ENCODE measurements at places on chromosomes 1 and 21.

GRCh38 chr1:26666855-26667254, 29.0 kb upstream of the ARID1A start:
- no peak for DNase-seq

DNA sequence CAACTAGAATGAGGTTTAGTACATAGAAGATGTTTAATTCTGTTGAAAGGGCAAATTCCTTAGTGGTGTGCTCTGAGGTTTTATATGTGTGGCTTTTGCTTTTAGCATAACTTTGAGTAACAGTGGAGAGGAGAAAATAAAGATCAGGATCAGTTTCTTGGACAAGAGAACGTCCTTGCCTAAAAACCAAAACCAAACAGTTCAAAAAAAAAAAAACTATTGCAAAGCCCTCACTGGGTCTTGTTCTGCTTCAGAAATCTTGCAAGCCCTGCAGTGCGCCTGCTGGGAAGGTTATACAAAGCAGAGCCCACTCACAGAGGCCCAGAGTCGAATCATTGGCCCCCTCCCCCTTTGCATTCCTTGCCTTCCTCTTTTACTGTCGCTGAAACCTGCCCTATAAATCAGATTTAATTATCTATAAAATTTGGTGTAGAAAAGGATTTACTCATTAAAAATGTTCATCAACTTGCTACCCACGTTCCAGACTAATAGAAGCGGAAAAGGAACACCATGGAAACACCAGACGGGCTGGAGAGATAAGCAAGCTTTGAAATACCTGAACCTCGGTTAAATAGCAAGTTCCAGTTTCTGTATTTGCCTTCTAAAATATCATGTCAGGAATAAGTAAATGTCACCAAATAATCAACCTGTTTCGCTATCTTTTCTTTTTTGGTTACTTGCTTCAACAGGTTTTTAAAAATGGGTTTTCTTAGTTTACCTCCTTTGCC, 201.6 kb upstream of the PTBP2 start:
- no peak for DNase-seq

GRCh38 chr1:227622739-227623475, 59.6 kb downstream of the ZNF678 start:
- DNase-seq: no peak

DNA sequence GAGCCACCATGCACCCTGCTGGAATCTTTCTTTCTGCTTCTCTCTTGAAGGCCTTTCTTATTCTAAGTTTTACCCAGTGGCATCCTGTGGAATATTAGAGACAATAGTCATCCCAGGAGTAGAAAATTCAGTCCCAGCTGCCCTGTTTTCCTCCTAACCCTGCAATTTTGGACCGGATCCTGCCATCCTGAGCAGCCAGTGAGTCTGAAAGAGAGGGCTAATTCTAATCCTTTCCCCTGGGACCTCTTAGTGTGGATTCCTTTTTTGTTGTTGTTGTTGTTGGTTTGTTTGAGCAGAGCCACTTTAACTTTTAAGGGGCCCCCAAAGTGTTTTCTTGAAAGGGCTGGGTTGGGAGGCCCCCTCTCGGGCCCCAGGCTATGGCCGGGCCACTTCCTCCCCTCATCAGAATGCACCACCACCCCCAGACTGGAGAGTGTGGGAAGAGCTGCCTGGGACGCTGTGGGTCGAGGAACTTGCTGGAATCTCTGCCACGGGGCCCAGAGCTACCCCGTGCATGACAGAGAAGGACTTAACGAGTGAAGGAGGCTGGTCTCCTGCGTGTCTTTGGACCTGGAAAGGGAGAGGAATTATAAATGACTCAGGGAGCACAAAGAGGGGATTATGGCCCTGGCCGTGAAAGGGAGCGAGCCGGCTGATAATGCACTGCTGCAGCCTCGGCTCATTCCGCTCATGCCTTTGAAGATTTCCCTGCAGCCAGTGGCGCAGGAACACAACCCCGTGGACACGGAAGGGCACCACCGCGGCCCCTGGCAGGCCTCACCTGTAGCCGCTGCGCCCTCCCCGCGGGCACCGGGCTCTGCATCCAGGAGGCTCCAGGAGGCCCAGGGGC, 81.0 kb upstream of the AKT3 start:
- DNase-seq: no peak

DNA sequence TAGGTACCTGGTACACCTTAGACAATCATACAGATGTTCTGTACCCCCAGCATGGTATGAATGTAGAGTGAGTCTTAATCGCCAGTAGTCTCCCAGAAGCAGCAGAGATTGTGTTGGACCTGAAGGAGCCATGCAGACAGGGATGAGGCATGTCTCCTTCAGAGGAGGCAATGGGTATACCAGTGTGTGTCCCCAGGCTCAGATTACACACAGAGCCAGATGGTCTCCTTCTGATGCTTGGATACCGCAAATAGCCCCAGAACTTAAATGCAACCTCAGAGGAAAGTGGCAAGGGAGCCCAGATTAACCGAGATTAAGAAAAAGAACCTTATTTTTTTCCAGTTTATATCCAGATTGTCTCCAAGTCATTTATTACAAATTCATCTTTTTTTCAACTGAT, 96.8 kb upstream of the C21orf91 start:
- no peak for DNase-seq

DNA sequence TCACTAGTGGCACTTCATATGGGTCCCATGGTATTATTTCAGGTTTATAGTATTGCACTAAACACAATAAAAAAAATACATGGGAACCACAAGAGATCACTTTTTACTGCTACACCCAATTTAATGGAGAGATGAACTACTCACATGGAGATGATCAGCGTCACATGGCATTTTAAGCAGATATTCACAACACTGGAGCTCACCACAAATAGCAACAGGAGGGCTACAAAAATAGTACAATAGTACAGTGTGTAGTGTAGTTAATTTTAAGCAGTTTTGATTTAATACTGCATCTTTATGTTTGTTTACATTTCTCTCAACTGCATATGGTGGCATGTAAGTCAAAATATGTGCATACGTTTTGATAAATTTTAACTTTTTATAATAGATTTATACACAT, 31.0 kb downstream of the SNX7 start:
- no peak for DNase-seq

GRCh38 chr1:179187043-179187442, 42.4 kb downstream of the ABL2 start:
- DNase-seq: no peak

GRCh38 chr1:197567442-197567841, 207.8 kb downstream of the DENND1B start:
- no peak for DNase-seq

- DNase-seq: no peak
Measured at GRCh38 chr1:221945669-221946068, 203.8 kb upstream of the DUSP10 start.

DNA sequence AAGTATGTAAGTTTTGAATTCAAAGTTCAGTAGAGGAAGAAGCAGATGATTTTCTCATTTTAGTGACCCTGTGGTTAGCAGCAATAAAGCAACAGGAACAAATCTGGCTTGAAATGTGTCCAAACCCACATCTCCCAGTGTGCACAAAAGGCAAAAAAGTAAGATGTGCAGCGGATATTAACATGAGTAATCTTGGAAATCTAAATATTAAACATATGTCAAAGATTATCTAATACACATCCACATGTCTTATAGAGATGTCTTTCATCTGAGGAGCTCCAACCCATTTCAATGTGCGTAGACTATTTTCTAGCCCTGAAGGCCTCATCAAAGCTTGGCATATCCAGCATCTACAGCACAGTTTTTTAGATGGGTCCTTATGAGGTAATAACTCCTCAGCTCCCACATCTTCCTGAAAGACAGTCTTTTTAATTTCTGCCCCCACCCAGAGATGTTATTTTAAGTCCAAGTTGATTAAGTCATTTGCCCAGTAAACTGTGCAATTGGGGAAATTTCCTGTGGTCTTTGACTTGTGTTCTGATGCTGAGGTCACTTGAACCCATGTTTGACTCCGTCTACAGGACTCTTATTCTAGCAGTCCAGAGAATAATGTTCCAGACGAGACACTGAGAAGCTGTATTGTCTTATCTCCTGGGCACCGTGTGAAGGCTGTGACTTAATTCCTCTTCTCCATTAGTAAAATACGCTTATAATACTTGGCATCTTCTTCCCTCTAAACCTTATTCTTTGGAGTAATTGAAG, 73.7 kb downstream of the LMO4 start:
- no peak for DNase-seq

GRCh38 chr1:94688646-94689045, 131.5 kb upstream of the SLC44A3 start:
- DNase-seq: no peak

GRCh38 chr1:208029381-208030287, 118.7 kb upstream of the CD34 start:
- DNase-seq: peak; percentile 53

DNA sequence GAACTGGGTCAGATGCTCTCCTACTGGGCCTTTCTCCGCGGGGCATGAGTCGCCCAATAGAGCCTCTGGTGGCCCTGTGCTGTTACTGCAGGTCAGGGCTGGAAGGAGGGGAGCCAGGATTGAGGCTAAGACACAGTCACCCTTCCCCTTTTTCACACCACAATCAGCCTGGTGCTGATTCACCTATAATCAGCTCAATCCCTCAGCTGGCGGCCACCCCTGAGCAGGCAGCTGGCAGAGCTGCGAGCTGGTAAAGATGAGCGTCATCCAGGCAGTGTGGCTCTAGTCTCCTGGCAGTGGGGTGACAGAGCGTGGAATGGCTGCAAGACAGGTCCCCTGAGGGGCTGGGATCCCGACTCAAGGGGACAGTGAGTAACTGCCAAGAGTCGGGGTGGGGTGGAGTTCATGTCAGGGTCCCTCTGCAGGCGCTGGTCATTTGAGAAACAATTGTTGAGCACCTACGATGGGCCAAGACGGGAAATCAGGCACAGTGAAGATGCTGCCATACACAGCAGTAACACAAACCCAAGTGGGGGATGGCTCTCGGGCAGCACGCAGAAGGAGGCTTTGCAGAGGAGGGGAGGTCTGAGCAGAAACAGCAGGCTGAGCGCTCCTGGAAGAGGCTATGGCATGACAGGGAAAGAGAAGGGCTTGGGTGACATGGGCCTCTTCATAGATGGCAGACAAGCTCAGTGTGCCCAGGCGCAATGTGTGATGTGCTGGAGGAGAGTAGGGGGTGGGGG, 21.8 kb downstream of the ATF3 start:
- peak; percentile 56 for DNase-seq

DNA sequence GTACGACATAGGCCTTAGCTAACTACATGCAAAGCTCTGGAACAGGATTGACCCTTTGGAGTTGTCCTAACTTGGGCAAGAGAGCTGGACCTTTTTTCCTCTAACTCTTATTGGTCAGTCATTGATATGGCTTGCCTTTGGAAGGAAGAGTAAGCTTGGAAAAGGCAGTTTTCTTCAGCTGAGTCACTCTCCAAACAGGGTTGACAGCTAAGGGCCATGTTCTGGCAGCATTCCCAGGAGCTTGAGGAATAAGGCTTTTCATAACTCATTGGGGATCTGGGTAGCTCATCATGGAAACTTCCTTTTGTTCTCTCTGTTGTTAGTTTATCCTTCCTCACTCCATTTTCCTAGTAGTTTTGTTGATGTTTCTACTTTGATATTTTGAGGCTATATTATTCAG, 14.5 kb upstream of the ERRFI1 start:
- no peak for DNase-seq

- DNase-seq: no peak
Measured at GRCh38 chr21:28212061-28212460, 780.6 kb downstream of the LTN1 start.

DNA sequence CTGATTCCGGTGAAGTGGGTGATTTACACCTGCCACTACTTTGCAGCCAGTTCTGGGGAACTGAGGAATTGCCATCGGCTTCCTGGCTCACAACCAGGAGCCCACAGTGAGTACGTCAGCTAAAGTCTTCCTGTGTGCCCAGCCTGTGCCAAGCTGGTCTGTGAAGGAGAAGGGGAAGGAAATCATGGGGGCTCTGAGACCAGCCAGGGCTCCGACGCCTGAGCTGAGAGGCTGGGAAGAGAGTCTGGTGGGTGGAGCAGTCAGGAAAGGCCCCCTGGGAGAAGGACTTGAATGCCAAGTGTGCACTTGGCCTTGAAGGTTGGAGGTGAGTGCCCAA, 1.2 kb downstream of the LURAP1 start:
- no peak for DNase-seq

DNA sequence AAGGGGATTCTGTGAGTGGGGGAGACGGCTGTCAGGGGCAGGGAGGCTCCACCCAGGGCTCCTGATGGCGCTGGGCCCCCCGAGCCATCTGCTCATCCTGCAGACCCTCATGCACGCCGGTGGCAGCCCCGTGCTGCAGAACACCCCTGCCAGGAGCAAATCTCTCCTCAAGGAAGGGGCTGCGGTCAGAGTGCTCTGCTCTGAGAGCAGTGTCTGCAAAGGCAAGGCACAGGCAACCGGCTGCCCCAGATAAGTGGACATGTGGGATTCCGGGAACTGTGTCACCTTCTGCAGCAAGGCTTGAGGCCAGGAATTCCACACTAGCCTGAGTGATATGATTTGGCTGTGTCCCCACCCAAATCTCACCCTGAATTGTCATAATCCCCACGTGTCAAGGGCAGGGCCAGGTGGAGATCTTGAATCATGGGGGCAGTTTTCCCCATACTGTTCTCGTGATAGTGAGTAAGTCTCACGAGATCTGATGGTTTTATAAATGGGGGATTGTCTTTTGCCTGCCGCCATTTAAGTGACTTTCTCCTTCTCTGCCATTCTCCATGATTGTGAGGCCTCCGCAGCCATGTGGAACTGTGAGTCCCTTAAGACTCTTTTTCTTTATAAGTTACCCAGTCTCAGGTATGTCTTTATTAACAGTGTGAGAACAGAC, 101.0 kb downstream of the PDE9A start:
- no peak for DNase-seq

GRCh38 chr1:230163205-230163604, 96.2 kb downstream of the GALNT2 start:
- DNase-seq: no peak

- peak; percentile 86 for DNase-seq
Measured at GRCh38 chr1:15027515-15027986, 126.0 kb upstream of the TMEM51 start.

DNA sequence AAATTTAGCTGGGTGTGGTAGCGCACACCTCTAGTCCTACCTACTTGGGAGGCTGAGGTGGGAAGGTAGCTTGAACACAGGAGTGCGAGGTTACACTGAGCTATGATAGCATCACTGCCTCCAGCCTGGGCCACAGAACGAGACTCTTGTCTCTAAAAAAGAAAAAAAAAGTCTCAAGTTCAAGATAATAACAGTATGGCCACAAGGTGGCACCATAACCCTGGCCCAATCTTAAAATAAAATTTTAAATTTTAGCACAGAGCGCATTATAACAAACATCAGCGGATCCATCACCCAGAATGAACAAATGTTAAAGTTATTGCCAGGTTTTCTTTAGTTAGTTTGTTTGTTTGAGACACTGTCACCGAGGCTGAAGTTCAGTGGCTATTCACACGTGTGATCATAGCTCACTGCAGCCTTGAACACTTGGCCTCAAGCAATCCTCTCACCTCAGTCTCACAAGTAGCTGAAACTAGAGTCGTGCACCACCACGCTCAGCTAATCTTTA, 2.9 kb upstream of the HTR6 start:
- no peak for DNase-seq
